Neural progenitor cell (in vitro differentiated cells): ENCODE measurements at places on chromosomes 12 and 14.

GRCh38 chr12:8823565-8824300 lies 1.3 kb downstream of the A2ML1 start:
- peak; percentile 85 for DNase-seq

GRCh38 chr14:32330351-32331111 lies 1.4 kb downstream of the AKAP6 start:
- DNase-seq, result peak; percentile 44

GRCh38 chr14:103930051-103930604 lies 1.9 kb downstream of the TDRD9 start:
- DNase-seq, result no peak

GRCh38 chr12:115079760-115080159 lies 395.8 kb upstream of the TBX3 start:
- DNase-seq, result no peak

DNA sequence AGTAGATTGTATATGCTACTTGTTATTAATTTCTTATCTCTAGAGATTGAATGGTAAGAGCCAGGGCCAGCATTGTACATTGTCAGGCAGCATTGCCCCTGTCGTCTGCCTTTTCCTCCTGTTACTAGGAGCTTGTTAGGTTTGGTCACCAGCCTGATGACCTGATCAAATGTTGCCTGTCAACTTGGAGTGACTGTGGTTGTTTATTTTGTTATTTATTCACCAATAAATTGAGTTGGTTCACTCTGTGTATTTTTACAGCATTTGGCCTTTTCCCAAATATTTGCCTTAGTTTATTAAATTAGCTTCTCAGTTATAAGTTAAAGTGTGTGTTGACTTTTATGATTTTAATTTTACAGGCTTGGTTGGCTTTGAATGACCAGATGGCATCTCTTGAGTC lies 88.4 kb downstream of the PRKCH start:
- DNase-seq, result no peak

DNA sequence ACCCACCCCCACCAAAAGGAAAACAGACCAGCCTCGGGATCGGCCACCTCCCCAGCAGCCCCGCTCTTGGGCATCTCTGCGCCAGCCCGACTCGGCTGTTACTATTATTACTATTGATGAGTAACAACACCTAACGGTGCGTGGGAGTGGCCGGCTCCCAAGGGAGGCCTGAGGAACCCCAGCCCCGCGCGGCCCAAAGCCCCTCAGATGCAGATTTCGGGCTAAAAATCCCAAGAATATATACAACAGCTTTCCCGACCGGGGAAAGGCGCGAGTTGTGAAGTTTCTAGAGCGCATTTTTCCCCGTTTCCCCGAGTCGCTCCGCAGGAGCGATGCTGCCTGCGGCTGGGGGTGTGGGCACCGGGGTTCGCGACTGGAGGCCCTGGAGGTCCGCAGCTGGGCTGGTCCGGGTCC lies 565 bp downstream of the NT5DC3 start:
- DNase-seq, result no peak

DNA sequence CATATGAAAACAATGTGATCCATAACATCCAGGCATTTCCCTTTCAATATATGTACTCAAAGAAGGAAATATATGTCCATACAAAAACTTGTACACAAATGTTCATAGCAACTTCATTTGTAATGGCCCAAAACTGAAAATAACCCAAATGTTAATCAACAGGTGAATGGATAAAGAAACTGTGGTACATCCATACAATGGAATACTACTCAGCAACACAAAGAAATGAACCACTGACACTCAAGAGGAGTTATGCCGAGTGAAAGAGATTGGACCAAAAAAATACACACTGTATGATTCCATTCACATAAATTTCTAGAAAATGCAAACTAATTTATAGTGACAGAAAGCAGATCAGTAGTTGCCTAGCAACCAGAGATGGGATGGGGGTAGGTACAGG lies 30.3 kb upstream of the GXYLT1 start:
- DNase-seq, result no peak

GRCh38 chr14:78005325-78005724 lies 164.8 kb upstream of the NRXN3 start:
- no peak for DNase-seq

- DNase-seq, result no peak
Observed at GRCh38 chr12:24011927-24012507, 62.5 kb upstream of the SOX5 start.

- DNase-seq, result no peak
Observed at GRCh38 chr14:75402867-75403413, 24.9 kb upstream of the JDP2 start.

DNA sequence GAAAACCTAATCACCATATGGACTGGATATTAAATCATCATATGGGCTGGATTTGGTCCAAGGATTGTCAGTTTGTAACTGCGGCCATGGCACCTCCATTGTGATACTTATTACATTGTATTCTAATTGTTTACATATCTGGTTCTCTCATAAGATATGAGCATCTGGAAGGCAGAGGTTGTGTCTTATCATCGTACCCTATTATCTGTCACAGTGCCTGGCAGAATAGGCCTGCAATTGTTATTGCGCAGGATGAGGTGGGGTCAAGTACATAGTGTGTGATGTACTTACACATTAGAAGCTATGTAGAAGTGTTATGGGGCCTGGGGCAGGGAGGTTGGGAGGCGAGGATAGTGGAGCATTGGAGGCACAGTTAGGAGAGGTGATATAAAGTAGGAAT lies 4.7 kb downstream of the IFT43 start:
- DNase-seq, result no peak

GRCh38 chr12:5953835-5954586 lies 9.0 kb upstream of the ANO2 start:
- no peak for DNase-seq

DNA sequence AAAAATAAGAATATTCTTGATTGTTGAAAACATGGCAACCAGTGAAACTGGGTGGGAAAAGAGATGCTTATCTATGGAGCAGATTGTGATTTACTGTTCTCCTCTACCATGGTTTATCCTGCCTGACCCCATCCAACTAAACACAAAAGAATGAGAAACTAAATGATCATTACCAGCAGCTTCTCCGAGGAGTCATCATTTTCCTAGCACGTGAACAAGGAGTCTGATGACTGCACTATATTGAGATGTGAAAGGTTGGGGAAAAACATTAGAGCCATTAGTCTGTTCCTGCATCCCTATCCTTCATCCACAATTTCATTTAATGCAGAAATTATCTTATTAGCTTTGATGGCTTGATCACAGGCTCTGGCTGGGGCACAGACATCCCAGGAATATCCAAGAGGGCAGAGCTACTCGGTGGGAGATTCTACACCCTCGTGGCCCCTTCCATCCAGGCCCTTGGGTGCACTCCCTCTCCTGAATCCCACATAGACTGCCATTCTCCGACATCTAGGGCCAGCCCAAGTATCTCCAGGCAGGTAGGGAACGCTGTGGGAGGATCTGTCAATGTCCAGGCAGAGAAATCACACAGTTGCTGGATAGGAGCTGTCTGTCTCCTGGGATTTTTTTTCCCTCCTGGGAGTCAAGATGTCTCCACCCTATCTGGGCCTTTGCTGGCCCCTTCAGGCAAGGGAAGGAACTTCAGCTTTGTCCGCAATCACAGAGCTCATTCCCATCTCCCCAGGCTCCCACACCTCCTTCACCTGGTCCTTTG lies 43.3 kb upstream of the DHRS4 start:
- DNase-seq, result peak; percentile 69

- no peak for DNase-seq
Observed at GRCh38 chr12:97630356-97630755, 167.8 kb downstream of the RMST start.

- DNase-seq, result no peak
Observed at GRCh38 chr14:101033006-101033405, 129.5 kb upstream of the RTL1 start.

- DNase-seq, result peak; percentile 94
Observed at GRCh38 chr12:119338593-119339363, 4.2 kb downstream of the CCDC60 start.

DNA sequence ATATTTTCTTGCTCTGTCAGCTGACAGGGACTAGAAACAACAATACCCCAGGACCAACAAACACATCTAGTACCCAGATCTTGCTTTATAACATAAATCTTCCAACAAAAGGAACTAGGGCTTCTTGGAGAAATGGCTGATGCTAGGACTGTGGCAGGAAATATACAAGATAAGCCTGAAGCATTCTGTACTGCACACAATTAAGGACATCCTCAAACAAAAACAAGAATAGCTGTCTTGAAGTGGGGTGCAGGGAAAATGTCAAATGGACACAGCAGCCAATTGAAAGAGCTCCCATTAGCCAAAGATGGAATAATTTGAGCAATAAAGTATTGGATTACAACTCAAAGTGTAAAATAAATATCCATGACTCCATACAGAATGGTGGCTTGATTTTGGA lies 50.0 kb downstream of the LGMN start:
- no peak for DNase-seq

GRCh38 chr12:111204788-111205241 lies 164.1 kb downstream of the PHETA1 start:
- DNase-seq, result no peak

- no peak for DNase-seq
Observed at GRCh38 chr12:4286228-4286627, 12.7 kb downstream of the CCND2 start.

GRCh38 chr14:22478670-22479069 lies 110.4 kb downstream of the DAD1 start:
- no peak for DNase-seq

DNA sequence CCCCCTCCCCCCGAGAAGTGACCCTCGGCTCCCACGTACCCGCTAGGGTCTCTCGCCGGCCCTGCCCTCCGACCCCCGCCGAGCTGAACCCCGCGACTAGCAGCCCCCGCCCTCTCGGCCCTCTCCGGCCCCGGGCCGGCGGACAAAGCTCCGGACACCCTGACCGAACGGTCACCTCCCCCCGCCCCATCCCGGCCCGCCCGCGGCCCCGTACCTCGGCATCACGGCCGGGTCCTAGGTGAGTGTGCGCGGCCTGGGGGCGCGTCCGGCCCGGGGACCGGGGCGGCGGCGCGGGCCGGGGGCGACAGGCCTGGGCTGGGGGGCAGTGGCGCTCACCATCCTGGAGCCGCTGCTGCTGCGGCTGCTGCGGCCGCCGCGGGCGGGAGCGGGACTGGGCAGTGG lies at the start of gene FIGNL2:
FIGNL2 (minus strand) TSS at position 393 of the 402 bp plus-strand sequence. CDS start 26,305 bp downstream, outside the sequence.
- DNase-seq, result peak; percentile 79

- no peak for DNase-seq
Observed at GRCh38 chr12:31877884-31878283, 81.3 kb upstream of the RESF1 start.

- DNase-seq, result no peak
Observed at GRCh38 chr12:107469011-107469410, 216.6 kb upstream of the PWP1 start.

GRCh38 chr12:6444704-6445688 lies at the start of gene CD27:
Gene CD27 (plus strand): TSS chr12:6444955. CDS start chr12:6445096, 141 bp downstream.
- no peak for DNase-seq

DNA sequence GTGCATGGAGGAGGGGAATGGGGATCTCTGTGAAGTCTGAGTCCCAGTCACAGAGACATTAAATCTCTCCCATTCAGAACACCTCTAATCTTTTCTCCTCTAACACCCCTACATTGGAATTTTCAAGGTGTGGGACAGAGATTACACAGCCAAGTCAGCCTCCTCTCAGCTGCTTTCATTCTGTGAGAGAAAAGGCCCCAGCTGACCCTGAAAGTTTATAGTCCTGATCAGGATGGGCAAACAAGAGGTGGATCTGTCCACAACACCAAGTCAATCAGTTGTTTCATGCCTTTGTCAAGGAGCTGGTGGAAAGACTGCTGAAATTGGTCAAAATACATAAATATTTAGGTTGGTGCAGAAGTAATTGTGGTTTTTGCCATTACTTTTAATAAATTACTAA lies 218.9 kb downstream of the SEC23A start:
- no peak for DNase-seq

- no peak for DNase-seq
Observed at GRCh38 chr12:44286336-44286735, 450.5 kb downstream of the TMEM117 start.

GRCh38 chr14:77924141-77924948 lies 124.4 kb downstream of the ADCK1 start:
- no peak for DNase-seq

GRCh38 chr12:14954269-14954668 lies 7.1 kb downstream of the ARHGDIB start:
- DNase-seq, result no peak

- no peak for DNase-seq
Observed at GRCh38 chr14:97843066-97843465, 1045.9 kb downstream of the VRK1 start.

- DNase-seq, result no peak
Observed at GRCh38 chr12:71397433-71397954, 42.1 kb upstream of the LGR5 start.

DNA sequence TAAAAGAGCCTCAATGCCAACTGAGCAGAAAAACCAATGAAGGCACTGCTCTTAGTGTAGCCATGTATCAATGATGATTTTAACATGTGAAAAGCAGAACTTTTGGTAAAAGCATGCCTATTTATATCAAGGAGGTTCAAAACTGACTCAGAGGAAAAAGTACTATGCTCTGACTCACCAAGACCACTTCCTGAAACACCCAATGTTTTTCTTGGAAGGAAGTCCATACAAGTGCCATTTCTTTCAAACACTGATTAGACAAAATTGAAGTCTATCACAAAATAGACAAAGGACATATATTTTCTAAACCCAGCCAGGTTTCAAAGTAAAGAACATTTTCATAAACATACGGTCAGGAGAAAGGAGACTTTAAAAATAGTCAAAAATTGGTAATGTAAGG lies 88.6 kb downstream of the EPS8 start:
- no peak for DNase-seq

GRCh38 chr14:104768437-104769323 lies 15.7 kb downstream of the SIVA1 start:
- peak; percentile 91 for DNase-seq
